ENCODE measurements at places on chromosomes 5 and 9.

DNA sequence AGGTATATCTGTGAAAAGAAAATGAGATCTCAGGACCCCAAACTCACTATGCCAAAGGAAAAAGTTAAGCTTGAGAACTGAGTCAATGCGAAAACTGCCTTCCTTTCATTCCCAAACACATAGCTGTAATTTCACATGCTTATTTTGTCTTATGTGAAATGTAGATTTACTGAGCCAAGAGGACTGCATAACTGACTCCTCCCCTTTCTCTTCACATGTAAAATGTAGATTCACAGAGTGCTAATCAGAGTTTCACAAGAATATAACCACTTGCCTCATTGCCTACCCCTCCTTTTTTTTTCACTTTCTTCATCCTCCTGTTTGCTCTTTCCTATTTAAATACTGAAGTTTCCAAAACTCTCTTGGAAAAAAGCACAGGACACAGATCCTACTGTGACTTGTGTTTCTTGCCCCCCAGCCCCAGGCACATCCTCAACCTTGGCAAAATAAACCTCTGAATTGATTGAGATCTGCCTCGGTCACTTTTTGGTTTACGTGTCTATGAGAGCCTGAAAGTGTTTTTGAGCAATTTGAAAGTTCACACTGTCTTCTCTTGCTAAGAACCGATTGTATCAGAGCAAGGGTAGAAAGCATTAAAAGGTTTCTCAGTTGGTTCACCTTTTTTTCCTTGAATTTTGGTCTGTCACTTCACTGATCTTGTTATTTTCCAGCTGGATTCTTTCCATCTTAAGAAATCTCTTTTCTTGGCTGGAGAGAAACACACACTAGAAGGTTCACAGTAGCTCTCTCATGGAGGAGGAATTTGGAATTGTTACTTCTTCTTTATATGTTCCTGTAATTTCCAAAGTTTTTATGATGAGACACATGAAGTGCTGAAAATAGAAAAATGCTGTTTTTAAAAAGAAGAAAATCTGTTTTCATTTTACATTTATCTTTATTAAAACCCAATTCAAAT is 44.8 kb upstream of the SNAPC3 start:
- DNase-seq: no peak

DNA sequence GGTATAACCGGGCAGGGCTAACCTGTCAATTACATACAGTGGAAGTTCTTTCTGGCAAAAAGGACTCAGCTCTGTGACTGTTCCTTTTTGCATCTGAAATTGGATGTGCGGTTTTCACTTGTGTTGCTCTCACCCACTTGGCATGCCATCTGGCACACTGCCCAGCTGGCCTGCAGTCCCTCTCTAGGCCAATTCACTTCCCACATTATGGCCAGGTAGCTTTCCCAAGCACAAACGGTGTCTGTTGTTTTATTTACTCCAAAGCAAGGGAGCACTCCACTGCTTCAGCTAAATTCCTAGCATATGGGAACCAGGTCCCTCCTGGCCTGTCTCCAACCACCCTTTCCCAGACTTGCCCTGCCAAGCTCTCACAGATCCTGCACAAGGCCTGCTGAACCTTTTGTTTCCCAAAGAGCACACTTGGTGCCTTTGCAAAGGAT is 132.5 kb downstream of the SEMA6A start:
- DNase-seq: no peak

DNA sequence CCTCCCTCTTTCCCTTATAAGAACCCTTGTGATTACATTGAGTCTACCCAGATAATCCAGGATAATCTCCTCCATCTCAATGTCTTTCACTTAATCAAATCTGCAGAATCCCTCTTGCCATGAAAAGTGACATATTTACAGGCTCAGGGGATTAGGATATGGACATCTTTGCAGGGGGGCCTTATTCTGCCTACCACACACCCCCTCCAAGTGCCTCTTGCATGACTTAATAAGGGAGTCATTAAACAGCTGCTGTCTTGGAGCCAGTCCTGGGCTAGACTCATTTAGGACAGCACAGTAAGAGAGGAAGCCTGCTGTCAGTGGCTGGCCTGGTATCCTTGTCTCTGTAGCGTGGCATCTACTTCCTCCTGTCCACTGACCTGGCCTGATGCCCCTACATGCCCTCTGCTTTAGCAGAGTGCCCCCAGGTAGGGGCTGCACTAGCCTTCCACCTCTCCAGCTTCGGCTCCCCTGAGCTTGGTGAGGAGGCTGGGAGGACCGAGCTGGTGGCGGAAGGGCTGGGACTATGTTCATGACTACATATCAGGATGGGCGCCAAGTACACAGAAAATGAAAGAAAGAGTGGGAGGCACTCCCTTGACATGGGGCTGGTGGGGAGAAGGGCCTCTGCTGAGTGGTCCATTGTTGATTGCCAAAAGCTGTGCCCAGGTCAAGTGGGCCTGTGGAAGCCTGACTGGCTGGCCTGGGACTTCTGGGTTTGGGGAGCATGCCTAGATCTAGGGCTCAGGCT is 17.2 kb downstream of the ENHO start:
- no peak for DNase-seq

DNA sequence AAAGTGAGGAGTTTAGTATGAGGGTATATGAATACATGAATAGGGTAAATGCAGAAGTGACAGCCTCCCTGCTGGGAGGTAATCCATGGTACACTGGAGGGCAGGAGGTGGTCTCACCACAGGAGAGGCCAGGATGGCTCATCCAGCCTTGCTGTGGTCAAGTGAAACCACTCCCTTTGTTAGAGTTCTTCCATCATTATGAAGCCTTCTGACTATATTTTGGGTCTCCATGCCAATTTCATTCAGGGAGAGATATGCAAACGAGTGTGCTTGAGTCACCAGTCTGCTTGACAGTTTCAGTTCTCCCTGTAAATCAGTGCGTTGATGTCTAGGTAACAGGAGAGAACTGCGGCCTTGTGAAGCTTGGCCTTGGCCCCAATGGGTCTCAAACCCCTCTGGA is 16.4 kb downstream of the PPP3R2 start:
- DNase-seq: no peak

DNA sequence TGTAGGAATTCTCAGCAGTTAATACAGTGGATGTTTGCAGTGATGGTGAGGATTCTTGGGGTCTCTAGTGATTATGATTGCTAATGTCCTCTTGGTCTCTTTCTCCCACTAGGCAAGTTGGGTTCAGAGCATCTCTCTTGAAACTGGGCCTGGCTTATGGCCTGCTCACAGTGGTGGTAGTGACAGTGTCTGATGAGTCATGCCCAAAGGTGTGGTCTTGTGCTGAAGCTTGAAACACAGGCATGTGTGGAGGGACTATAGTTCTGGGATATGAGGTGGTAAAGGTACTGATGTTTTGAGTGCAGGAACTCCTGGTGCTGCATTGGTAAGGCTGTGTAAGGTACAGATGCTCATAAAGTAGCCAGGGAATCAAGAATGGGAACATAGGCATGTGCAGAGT is 231.1 kb downstream of the FAM170A start:
- no peak for DNase-seq

GRCh38 chr5:144971108-144971850 is 800.6 kb downstream of the KCTD16 start:
- no peak for DNase-seq

DNA sequence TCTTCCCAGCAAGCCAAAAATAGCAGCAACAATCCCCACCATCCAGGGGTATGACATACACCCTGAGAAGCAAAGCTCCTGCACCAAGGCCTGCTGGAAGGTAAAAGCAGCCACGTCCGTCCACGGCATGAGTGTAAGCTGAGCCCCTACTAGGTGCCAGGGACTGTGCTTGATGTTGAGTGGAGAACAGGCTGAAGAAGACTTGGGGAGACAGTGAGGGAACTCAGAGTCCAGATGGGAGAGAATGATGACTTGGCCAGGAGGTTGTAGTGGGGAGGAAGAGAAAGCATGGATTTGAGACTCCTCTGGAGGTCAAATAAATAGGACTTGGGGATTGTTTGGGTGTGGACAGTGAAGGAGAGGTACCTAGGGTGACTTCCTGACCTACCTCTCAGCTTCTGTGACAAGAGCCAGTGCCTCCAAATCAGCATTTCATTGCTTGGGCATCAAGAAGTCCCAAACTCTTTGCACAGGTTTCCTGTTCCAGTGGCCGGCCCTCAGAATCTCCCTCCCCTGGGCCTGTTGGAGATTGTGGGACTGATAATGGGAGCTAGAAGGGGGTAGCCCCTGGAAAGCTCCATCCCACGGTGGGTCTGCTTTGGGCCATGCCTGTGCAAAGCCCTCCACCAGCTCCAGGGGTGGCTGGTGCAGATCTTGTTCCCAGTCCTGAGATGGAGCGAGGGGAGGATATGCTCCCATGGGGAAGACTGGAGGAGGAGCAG is 58.3 kb upstream of the ADAMTS2 start:
- no peak for DNase-seq

- no peak for DNase-seq
Measured at GRCh38 chr9:78493166-78493742, 196.3 kb downstream of the PSAT1 start.

Data from NCI-H2227 treated with DMSO at 0.1 percent for 48 hours (cell line).